ENCODE measurements at places on chromosomes 4 and X.
A peak's percentile ranks its signal among the peaks of the same experiment; 100 is the strongest.

DNA sequence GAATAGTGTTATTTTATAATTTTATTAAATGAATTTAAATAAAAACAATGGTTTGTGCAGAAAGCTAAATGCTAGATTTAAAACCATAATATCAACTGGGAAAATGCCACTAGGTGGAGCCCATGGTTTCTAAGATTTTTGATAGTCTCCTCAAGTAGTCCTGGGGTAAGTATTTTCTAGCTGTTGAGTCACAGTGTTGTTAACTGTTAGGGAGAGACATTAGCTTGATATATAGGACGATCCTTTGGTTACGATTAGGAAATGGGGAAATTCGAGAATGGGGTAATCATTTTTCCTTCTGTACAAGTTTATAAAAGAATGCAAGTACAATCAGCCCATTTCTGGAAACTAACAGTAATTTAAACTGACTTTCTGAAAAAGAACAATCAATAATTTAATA is 378.4 kb downstream of the ANKRD50 start:
- DNase-seq = peak; percentile 77

- no peak for DNase-seq
These were observed 55.0 kb downstream of the RPS6KA6 start for GRCh38 chrX:84133023-84133422.

DNA sequence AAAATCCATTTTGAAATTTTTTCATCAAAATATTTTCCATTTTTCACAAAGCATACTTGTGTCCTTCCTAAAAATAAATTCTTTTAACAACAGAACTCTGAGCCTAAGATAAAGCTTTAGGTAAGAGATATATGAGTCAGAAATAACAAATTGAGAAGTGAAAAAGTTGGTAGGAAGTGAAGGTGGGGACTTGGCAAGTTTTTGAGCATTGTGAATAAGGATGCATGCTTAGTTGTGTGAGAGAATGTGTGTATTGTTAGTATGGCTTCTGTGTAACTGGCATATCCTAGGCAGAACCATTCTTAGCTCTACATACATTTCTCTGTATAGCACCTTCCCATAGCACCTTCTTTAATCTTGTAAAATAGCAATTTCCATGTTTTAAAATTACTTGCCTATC is 6.8 kb downstream of the ASB5 start:
- no peak for DNase-seq

GRCh38 chr4:55080174-55080865 is 45.1 kb downstream of the KDR start:
- no peak for DNase-seq

DNA sequence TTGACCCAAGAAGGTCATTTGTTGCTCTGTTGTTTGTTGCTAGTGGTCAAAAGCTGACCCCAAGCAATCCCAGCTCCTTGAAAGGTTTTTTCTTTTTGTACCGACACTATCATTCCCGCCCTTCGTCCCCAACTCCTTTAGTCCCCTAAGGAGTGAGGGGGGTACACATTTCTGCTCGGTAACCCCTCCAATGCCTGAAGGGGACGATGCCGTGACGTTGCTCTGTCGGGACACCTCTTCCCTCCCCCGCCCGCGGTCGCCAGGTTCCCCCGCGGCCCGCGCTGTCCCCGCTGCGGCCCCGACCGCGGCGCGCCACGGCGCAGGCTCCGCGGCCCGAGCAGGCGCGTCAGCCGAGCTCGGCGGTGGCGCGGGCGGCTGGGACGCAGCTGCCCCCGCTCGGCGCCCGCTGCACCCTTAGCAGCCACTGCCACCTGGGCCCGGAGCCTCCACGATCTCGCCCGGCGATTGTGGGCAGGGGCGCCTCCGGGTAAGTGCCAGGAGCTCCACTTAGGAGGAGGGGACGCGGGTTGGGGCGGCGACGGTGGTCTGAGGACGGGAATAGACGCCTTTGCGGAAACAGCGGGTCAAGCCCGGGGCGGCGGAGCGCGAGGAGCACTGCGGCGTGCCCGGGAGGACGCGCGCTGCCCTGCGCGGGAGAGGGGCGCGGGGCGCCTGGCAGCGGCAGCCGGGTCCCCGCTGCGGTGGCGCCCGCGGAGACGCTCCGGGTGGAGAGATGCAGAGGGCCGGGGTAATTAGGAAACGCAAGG is at the start of gene GLRB:
Gene GLRB (plus strand): TSS at position 340 of the 767 bp plus-strand sequence. CDS start 1,875 bp downstream, outside the sequence.
- peak; percentile 74 for DNase-seq

GRCh38 chrX:40314070-40314469 is 216.3 kb upstream of the BCOR start:
- peak; percentile 40 for DNase-seq

GRCh38 chr4:139908636-139909437 is 243.2 kb downstream of the MGST2 start:
- DNase-seq = no peak

Data from DMS53 (cell line).